ENCODE measurements at places on chromosomes 1 and 21.
A peak's percentile ranks its signal among the peaks of the same experiment; 100 is the strongest.

DNA sequence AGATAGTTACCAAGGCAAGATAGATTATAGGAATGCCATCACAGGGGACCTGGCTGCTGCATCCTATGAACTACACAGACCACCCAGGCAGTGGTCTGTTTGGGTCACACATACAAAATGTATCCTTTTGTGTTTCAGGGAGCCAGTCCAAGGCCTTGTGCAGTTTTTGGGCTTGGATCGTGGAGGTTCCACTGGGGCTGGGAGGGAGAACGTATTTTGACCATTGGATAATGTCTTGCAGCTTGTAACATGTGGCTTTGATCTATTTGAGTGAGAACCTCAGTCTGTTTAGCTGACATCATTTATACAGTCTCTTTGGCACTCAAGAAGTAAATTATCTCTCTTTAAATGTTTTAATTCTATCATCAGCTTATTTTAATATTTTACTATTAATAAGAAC is 147.3 kb downstream of the DUSP10 start:
- DNase-seq: no peak

DNA sequence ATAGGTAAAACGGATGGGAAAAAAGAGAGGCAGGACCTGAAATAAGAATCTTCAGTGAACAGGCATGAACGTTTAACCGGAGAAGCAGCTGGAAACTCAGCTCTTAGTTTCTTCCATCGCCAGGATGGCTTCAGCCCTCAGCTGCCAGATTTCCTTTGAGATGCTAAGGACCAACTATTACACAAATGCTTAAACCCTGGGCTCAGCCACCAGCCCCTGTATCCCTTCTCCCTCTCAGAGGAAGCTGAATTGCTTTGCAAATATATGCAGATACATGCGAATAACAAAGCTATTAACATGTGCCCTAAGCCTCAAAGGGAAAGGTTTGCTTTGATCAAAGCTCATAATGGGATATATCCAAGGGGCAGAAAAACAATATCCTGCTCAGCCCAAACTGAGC is 515.1 kb downstream of the OMA1 start:
- DNase-seq: no peak

DNA sequence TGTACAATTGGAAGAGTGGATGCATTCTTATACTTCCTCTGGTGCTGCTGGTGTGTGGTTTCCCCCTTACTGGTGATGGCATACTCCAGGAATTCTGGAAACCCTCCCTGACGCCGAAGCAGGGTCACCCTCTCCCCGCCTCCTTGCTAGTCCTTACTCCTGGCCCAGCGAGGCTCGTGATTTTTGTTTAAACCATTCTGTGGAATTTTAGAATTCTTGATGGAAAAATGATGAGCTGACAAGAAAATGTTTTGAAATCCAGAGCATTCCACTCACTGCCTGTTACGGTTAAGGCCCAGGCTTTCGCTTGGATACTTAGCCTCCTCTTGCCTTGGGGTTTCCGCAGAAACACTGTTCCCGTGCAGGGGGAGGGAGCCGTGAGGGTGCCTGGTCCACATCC is 41.1 kb downstream of the IL6R start:
- no peak for DNase-seq

GRCh38 chr21:44434568-44434925 is 20.8 kb upstream of the LRRC3 start:
- no peak for DNase-seq

- no peak for DNase-seq
Measured at GRCh38 chr21:41580758-41581554, 73.0 kb upstream of the TMPRSS2 start.

- no peak for DNase-seq
Measured at GRCh38 chr1:234368320-234369032, 4.8 kb upstream of the COA6 start.

GRCh38 chr1:151529211-151529702 is 10.9 kb upstream of the TUFT1 start:
- no peak for DNase-seq

GRCh38 chr1:39926343-39926793 is 24.7 kb upstream of the MYCL start:
- no peak for DNase-seq

DNA sequence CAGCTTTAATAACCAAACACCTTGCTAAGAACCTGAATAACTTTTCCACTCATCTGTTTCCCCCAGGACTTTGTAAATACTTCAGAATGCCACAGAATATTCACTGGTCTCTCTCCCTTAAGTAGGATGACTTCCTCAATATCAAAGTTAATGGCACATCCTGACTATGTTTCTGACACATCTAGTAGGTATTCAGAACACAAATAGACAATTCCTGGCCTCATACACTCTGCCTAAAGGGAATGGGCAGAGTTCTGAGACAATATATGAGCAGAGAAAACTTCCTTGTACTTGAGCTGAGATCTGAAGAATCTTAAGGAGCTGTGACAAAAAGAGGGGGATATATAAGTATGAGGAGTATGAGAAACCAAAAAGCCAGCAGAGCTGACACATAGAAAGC is 34.8 kb downstream of the ANKRD13C start:
- DNase-seq: no peak

DNA sequence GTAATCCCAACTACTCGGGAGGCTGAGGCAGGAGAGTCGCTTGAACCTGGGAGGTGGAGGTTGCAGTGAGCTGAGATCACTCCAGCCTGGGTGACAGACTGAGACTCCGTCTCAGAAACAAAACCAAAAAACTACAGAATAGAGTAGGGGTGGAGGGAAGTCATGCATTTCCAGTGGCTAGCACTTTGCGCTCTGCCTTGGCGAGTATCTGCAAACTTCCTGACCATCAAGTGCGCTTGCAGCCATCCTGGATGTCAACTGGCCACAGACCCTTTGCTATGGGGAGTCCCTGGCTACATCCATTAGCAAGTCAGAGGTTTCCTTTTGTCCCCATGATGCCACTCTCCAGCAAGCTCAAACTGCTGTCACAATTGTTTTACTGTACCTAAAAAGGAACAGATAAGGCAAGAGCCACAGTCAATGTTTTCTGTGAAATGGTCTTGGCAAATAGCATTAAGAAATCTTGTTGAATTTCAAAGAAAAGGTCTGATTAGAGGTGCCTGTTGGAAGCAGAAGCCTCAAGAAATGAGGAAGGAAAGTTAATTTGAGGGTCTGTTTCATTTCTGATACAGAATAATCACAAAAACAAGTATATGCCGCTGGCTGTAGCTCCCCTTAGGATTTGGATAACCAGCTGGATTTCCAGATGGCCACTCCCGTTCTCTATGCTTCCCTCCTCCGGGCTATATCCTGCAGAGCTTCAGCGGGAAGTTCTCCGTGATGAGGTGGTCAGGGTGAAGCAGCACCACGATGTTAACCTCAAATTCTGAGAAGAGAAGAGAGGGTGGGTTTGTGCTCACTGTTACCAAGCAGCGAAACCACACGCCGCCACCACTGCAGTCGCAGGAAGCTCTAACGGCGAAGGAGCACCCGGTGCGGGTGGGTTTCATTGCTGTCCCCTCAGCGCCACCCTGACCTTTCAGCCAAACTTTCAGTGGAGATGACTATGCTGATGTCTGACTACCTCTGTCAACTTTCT is 42.0 kb downstream of the VPS26C start:
- DNase-seq: peak; percentile 74
